CD4-positive, alpha-beta T cell treated with Interleukin-17A for 1 hour (primary cell): ENCODE measurements at places on chromosomes 6 and 20.

DNA sequence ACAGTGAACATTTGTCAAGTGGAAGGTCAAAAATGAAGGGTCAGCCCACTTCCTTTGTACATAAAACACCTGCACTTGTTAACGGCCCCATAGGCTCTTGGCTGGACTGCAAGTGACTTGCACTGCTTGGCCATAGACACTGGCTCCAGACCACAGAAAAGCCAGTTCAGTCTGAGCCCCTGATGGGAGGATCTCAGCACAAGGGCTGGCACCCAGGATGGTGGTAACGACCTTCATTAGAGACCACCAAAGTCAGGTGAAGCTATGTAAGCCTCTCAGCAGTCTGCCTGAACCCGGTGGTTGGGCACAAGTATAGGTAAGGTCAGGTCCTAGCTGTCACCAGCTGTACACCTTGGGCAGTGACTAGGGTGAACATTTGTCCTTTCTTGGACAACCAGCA lies 16.1 kb downstream of the PLAGL2 start:
- DNase-seq: no peak

- no peak for DNase-seq
Measured at GRCh38 chr20:60214901-60215815, 256.9 kb downstream of the CDH26 start.

DNA sequence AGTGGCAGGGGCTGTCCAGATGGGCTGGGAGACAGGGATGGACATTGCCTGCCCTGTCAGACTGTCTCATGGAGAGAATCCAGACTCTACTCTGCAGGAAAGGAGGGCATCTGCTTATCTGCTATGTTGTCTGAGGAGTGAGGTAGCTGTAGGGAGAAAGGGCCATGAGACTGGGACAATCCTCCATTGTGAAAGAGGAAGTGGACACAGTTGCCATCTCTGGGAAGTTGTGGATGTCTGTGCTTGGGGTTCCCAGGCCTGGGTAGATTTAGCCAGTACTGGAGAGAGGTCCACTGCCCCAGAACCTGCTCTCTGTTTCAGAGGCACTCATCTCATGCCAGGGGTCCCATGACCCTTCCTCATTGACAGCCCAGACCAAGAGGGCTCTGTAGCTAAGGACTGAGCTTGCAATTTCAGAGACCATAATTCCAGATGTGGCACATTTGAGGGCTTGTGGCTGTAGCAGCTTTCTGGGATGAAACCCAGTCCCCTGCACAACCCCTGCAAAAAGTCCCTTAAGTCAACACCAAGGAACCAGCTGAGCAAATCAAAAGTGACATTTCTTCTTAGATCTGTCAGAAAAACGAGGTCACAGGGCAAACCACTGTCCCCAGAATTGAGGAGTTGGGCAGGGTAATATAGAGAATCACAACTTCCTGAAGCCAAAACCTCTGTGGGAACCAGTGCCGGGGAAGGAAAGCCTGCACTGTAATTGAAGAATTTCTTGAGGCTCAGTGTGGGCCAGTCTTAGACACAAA lies 4.1 kb upstream of the SIRPG start:
- peak; percentile 40 for DNase-seq

DNA sequence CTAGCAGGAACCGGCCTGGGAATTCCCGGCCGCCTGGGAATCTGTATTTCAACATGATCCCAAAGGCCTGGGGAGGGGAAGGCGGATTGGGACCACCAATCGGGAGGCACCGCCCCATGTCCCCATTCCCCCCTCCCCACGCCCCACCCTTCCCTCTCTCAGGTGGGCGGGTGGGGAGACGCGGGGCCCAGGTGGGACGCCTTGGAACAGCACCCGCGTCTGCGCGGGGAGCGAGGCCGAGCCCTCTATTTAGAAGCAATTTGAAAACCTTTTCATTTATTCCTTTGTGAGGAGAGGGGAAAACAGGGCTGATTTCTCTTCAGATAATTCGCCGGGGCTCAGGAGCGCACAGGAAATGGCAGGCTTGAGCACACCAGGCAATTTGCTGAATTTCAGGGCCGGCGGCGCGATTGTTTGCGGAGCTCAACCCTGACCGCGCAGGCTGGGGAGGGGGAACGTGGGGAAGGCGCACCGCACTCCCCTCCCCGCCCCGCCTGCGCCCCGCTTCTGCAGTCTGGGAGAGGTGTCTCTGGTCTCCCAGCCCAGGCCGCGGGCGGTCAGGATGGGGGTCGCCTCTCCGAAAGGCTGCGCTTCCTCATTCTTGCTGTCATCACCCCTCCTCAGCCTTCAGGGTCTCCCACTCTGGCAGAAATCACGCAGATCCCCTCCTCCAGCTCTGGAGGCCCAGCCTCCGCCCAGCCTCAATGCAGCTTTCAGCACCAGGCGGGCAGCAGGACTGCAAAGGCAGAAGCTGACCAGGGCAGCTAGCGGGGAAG lies 170.0 kb downstream of the GRM4 start:
- no peak for DNase-seq

DNA sequence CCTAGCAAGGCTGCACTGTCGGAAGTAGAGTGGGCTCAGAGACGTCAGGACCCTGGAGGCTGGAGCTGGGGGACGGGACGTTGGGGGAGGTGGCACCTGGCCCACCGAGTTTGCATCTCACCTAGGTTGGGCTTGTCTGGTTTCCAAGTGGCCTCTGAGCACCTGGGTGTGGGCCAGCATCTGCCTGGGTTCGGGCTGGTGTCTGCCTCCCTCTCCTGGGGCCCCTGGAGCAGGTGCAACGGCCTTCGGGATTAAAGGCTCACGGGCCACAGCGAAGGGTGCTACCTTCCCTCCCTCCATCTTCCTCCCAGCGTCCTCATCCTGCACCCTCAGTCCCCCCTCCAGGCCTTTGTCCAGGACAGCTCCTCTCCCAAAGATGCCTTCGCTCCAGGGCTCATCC lies 6.0 kb downstream of the HRH3 start:
- DNase-seq: no peak

DNA sequence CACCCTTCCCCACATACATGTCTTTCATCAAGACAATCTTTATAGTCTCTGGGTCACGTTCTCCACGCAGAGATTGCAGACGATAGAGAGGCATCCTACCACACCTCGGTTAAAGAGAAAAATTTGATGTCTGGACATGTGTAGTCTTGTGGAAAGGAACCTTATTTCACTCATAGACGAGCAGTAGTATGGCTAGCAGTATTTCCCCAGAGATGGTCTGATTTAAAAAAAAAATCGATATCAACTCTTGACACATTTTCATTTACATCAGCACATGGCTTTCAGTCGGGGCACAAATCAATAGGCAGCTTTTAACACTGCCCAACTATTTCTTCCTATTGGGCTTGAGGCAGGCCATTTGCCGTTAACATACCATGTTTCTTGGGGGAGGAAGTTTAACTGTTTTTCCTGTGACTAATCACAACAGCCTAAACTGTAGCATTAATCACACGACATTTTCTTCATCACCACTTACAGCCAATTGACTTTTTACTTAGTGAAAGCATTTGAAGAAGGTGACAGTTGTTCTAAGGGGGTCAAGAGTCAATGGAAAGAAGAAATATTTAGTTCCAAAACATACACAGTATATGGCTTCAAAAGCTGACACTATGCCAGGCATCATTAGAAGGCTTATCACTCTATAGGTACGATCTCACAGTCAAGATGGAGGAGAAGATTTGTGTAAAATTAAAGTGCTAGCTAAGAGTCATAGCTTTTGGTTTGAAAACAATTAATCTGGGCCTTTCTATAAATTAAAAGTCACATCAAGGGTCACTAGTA lies 129.5 kb upstream of the HDAC2 start:
- no peak for DNase-seq

DNA sequence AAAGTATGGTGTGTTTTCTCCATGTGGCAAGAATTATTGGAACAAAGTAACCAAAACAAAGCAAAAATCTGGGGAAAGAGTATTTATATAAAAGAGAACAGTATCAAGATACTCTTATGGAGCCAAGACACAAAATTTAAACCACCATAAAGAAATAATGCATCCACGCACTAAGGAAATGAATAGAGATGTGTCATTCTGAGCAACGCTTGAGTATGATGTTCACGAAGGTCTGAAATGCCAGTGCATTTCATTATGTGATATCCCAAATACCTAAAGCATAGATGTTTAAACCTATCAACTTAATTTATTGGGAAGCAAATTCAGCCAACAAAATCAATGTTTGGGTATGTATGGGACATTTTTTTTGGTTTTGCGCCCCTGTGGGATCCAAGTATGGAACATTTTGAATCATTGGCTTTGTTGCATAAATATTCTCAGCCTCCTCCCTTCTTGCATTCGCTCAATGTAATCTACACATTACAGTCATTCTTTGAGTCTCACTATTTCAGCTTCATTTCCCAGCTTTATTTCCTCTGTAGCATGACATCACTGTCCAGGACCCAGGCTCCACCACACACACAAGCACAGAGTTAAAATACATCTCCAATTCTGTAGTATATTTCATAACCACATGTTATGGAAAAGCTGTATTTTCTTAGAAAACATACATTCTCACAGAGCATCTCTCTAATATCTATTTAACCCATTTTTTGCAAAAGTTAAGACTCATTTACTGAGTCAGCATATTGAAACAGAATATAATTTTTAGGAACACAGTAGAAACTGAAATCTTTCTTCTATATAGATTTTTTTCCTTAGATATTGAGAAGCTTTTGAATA lies 11.6 kb upstream of the MOXD1 start:
- DNase-seq: no peak

DNA sequence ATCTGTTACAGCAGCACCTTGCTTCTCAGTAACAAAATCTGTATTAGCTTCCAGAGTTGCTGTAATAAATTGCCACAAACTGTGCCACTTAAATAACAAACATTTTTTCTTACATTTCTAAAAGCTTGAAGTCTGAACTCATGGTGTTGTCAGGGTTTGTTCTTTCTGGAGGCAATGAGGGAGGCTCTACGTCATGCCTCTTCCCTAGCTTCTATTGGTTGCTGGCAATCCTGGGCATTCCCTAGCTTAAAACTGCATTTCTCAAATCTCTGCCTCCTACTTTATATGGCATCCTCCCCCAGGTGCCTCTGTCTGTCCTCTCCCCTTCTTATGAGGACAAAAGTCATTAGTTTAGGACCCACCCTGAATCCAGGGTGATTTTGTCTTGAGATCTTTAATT lies 41.6 kb upstream of the TMEM244 start:
- no peak for DNase-seq

- DNase-seq: no peak
Measured at GRCh38 chr6:31246051-31246521, 25.8 kb downstream of the HLA-C start.

DNA sequence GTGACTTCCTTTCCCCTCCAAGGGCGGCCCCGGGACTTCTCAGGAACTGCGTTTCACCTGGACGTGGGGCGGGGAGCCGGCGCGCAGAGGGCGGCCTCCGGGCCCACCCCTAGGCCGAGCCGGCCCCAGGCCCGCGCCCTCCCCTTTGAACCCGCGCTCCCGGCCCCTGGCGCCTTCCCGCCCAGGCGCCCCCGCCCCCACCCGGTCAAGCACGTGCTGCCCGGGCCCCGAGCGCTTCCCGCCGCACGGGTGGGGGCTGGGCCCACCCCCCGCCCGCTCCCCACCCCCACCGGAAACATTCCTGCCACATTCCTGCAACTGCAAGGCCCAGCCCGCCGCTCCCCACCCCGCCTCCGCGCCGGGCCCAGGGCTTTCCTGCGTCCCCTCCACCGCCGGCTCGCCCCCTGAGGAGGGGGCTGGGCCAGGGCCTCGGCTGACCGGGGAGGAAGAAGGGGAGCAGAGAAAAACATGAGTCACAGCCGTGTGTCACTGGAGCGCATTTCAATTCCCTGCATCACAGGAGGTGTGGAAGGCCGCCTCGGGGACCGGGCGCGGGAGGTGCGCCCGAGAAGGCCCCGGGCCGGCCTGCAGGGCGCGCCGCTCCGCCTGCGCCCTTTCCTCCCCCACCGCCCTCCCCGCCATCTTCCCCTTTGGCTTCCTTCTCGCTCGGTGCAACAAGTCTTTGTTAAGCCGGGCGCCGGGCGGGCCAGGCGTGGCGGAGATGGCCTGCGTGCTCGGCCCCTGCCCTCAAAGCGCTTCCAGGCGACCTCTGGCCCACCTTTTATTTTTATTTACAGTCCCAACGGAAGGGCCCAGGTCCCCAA lies 1.2 kb upstream of the HMGA1 start:
- DNase-seq: peak; percentile 73

DNA sequence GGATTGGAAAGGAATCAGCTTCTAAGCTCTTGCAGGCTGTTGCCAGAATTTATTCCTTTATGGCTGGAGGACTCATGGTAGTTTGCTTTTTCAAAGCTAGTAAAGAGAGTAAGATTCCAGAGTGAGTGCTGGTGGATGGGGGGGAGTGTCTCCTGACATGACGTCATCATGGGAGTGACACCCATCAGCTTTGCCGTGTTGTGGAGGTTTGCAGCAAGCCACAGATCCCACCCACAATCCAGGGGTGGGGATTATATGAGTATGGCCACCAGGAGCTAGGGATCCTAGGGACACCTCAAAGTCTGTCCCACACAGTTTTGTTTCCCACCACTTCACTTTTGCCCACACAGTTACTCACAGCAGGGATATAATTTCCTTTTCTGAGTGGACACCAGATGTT lies 28.7 kb upstream of the PMEPA1 start:
- no peak for DNase-seq

- no peak for DNase-seq
Measured at GRCh38 chr6:52299653-52300052, 15.1 kb upstream of the MCM3 start.

DNA sequence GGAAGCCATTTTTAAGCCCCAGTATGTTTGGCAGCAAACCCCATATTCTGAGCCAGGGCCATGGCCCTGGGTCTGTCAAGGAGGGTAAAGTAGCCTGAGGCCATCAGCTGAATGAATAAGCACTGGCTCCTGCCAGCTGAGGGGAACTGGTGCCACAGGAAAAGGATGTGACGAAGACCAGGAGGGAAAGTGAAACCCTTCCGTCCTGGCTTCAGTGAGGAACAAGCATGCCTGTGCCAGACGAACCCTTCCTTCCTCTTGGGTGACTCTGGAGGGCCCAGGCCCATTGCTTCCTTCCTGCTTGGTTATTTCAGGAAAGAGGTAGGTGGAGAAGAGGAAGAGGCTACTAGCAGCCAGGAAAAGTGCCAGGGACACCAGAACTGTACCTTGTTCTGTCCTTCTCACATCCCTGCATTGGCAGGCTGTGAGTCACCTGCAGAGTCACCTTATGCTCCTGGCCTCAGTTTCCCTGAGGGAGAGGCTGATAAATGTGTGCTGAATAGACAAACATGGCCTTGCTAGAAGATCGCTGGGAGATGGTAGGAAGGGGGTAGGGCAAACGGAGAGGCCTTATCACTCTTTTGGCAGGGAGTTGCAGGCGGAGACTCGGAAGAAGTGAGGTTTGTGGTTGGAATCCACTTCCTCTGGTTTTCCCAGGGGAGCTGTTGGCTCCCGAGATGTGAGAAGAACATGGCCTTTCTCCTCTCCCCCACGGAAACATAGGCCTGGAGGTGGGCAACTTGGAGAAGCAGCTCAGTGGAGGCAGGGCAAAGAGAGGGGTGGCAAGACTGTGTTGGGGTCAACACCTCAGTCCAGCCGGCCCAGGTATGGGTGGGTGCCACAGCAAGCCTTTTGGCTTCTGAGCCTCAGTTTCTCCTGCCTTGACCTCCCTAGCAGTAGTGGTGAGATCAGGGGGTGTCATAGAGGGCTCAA lies 37.4 kb downstream of the COX4I2 start:
- DNase-seq: peak; percentile 81

DNA sequence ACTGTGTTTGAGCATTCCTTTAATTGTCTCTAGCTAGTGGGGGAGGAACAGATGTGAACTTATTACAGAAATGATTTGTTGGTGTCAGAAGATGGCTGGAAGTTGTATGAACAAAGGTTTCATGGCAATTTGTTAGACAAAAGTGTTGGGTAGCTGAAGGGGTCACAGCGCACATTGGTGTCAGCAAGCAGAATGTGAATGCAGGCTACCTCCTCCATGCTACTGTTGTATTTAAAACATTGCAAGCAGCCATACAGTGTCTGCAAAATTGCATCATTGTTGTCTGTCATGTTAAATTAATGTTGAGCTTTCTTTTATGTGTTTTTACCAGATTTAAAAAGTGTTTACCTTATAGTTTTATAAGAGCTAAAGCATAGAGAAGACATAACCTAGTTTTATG lies 6.2 kb downstream of the LRRC1 start:
- no peak for DNase-seq
